ENCODE measurements at places on chromosomes 1 and 21.

DNA sequence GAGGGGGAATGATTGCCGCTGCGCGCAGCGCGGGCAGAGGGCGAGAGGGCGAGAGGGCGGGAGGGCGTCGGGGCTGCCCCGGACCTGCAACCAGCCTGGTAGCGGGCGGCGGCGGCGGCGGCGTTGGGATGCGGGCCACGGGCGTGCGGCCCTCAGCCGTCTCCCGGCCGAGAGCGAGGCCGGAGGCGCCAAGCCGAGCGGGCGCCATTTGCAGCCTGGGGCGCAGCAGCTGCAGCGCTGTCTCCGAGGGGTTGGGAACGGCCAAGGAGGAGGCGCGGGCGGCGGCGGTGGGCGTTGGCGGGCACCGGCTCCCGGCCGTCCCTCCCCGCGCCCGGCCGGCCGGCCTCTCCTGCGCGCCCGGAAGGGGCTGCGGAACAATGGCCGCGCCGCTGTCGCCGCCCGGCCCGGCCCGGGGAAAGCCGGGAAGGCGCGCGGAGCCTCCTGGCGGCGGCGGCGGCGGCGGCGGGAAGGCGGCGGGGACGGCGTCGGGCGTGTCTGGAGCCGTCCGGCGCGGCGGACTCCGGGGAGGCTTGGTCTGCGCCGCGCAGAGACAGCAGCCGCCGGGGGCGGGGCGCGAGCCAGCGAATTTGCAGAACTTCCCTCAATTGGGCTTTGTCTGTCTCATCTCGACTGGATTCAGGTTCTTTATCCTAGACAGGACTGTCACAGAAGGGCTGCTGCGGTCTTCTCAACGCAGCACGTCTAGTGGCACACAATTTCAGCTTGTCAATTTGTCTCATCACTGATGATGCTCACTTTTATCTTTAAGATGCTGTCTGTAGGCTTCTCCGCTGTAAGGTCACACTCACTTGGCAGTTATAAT, 35.7 kb downstream of the ZBTB8B start:
- DNase-seq = peak; percentile 20

DNA sequence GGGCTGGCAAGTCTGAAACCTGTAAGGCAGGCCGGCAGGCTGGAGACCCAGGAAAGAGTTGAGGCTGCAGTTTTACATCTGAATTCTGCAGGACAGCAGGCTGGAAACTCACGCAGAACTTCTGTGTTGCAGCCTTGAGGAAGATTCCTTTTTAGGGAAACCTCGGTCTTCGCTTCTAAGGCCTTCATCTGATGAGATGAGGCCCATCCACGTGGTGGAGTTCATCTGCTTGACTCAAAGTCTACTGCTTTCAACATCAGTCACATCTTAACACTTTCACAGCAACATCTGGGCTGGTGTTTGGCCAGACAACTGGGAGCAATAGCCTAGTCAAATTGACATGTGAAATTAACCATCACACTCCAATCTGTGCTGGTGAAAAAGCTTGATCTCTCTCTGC, 57.1 kb downstream of the EVA1C start:
- DNase-seq = no peak

DNA sequence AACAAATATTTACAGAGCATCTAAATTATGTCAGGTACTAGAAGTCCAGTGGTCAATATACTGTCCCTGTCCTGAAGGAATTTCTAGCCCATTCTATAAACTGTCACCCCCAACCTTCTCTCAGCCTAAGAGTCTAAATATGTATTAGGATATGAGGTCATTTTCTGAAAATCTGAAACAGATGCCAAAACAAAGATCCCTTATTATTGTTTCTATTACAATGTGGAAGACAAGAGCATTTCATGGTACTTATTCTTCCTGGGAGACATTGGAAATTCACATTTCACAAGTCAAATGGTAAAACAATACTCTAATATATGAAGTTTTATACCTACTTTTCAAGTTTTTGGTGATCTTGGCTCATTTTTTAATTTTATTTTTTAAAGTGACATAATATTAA, 2.6 kb downstream of the CLCA1 start:
- no peak for DNase-seq

GRCh38 chr21:36125512-36126207, 9.2 kb upstream of the CBR3 start:
- DNase-seq = peak; percentile 67

- DNase-seq = no peak
Observed at GRCh38 chr1:154859786-154860155, 10.3 kb downstream of the KCNN3 start.

- DNase-seq = no peak
Observed at GRCh38 chr1:12279728-12280464, 50.1 kb downstream of the VPS13D start.

- DNase-seq = no peak
Observed at GRCh38 chr1:55539652-55540512, 324.7 kb upstream of the USP24 start.

- DNase-seq = no peak
Observed at GRCh38 chr1:168088511-168089325, 48.0 kb downstream of the GPR161 start.

GRCh38 chr1:64516301-64516700, 46.4 kb downstream of the CACHD1 start:
- DNase-seq = no peak

GRCh38 chr1:16095447-16095846, 22.0 kb upstream of the FAM131C start:
- DNase-seq = no peak

GRCh38 chr21:15407585-15407984, 322.2 kb upstream of the USP25 start:
- no peak for DNase-seq

DNA sequence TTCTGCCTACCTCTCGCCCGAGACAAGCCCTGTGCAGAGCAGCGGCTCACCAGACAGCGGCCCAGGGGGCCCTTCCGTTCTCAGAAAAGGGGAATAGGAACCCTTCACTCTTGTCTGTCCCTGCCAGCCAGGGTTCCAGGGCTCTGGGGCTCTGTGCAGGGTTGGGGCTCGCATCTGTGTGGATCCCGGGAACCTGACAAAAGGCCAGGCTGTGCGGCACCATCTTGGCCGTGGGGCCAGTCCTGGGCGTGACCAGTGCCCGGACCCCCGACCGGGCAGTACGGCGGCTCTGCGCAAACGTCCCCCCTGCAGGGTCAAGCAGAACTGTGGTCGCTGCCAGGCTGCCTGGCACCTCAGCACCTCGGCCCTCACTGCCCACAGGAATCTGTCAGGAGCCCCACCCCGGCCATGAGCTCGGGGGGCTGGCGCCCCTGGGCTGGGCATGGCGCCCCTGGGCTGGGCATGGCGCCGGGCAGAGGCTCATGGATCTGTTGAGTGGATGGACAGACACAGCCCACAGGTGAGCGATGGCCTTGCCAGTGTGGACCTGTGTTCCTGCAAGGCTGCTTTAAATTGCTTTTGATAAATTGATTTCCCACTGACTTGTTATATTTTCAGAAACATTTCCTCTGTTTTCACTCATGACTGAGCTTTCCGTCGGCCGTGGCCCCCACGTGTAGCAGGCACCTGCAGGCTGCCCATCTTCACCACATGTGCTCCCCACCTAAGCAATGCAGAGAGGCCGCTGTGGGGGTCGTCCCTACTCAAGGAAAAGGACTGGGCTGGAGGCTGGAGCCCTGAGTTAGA, 59.0 kb downstream of the SLX9 start:
- DNase-seq = no peak

DNA sequence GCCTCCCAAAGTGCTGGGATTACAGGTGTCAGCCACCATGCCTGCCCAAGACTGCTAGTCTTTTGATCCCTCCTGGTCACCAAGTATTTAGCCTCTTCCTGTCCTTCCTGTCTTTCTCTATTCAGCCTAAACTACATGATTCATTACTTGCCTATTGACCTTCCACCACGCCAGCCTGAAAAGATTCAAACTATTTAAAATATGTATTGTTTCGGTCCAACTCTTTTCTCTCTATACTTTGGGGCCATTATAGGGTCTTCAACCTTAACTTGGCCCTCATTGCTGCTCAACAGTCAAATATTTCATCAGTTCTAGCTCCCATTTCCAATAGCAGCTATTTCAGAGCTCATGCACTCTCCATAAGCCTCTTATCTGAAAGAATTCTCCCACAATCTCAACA, 153.0 kb downstream of the TNFSF18 start:
- DNase-seq = no peak

GRCh38 chr1:31977385-31978131, 36.1 kb upstream of the KHDRBS1 start:
- DNase-seq = no peak

GRCh38 chr1:31674626-31675025, 29.2 kb downstream of the COL16A1 start:
- no peak for DNase-seq

- no peak for DNase-seq
Observed at GRCh38 chr1:183689762-183690204, 36.7 kb upstream of the APOBEC4 start.

All from CD4-positive, alpha-beta T cell treated with Interleukin-12 subunit alpha and Interleukin-12 subunit beta, for 1 hour (primary cell).